Epithelial cell of prostate (primary cell): ENCODE measurements at places on chromosomes 7 and 10.

DNA sequence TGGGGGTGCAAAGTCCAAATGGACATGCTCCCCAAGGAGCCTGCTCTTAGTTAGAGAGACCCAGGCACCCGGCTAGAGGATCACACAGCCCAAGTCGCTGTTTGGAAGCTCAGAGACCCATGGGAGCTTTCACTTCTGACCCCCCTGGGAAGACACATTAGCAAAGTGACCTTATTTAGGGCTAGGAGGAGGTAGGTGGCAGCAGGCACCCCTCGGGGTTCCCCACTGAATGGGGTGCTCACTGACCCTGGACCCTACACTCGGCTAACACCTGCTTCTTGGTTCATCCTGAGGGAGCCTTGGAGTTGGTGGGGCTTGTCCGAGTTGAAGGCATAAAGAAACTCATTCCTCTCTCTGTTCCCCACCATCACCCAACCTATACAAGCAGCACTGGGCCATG lies 27.1 kb upstream of the HABP2 start:
- DNase-seq = no peak

GRCh38 chr10:112899391-112900065 lies 50.5 kb upstream of the TCF7L2 start:
- no peak for DNase-seq

- DNase-seq = no peak
These were observed 70.6 kb downstream of the ZPBP start for GRCh38 chr7:50022451-50022850.

- DNase-seq = no peak
These were observed 5.9 kb downstream of the ADK start for GRCh38 chr10:74156919-74157289.

DNA sequence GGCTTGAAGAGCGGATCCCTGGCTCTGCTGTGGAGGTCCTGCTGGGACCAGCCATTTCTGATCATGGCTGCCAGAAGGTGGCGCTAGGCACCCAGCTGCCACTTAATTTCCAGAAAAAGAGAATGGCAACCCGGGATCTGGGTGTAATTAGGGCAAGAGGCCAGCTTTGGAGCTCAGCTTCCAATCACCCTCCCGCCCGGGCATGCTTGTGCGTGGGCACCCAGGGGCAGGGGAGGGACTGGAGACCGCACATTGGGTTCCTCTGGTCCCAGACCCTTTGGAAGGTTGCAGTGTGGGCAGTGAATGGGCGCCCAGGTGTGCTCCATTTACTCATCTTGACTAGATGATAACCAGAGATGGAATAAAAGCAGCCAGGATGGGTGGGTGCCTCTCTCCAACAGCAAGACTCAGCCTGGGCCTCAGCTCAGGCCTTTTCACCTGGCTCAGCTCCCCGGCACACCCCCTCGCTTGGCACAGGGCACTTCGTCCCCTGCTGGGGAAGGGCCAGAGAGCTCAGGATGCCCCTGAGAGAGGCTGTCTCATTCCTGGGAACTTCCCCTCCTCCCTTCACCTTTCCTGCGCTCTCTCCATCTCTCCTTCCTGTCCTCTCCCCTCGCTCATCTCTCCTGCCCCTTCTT lies 14.7 kb downstream of the FAM241B start:
- no peak for DNase-seq

DNA sequence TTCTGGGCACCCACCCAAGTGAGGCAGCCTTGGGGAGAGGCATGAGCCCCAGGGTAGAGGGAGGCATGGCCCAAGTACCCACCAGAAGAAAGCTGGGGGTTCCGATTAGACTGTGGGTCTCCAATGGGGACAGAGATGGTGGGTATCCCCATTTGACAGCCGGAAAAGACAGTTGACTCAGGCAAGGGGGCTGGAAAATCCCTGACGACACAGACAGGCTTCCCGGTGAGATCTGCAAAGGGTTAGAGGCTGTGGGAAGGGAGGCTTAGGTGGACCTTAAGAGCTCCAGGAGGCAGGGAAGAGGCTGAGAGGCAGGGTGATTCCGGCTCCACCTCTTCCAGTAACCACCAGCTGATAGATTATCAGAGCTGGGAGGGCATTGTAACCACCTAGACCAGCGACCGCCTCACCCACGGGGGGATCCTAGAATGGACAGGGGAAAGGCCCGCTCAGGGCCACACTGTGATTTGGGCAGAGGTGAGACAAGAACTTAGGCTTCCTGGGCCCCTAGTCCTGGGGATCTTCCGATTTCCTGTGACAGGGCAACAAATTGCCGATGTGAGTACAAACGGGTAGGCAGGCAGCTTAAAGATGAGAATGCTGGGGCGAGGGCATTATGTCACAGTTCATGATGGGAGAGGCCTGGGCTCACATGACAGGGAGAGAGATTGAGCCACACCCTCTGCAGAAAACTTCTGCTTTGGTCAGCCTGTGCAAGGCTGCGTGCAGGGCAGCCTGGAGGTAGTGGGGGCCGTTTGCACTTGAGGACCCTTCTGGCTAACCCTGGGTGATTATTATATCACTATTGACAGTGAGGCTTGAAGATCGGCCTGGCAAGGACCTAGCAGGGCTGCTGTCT lies 5.4 kb downstream of the TBATA start:
- DNase-seq = no peak

DNA sequence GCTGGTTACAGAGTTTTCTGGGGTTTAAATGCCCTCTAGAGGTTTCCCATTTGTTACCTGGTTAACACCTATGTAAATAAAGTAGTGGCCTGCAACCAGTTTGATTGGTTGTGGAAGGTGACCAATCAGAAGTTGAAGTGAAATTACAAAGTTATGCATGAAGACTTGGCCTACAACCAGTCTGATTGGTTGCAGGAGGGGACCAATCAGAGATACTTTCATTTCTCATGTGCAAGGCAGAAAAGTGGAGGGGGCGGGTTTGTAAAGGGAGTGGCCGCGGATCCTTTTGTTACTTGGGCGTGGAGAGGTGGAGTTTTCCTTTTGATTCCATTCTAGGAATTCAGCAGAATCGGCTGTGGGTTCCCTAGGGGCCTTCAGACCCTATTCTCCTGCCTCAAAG lies 80.8 kb downstream of the SEC23IP start:
- no peak for DNase-seq

DNA sequence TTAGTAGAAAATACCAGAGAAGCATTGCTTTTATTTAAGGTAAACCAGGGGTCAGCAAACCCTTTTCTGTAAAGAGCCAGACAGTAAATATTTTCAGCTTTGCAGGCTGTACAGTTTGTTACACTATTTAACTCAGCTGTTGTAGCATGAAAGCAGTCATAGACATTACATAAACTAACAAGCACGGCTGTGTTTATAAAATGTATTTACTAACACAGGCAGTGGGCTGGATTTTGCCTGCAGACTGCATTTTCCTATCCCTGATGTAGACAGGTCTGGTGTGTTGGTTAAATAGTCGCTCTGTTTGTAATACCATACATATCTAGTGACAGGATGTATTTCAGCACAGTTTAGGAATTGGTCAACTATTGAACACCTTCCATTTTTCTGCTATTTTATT lies 129.3 kb downstream of the ST7 start:
- DNase-seq = no peak

GRCh38 chr7:123847868-123848267 lies 2.9 kb downstream of the HYAL4 start:
- no peak for DNase-seq

GRCh38 chr10:35768011-35768410 lies 125.9 kb upstream of the FZD8 start:
- DNase-seq = no peak

GRCh38 chr7:43517464-43517863 lies 65.4 kb upstream of the STK17A start:
- no peak for DNase-seq

DNA sequence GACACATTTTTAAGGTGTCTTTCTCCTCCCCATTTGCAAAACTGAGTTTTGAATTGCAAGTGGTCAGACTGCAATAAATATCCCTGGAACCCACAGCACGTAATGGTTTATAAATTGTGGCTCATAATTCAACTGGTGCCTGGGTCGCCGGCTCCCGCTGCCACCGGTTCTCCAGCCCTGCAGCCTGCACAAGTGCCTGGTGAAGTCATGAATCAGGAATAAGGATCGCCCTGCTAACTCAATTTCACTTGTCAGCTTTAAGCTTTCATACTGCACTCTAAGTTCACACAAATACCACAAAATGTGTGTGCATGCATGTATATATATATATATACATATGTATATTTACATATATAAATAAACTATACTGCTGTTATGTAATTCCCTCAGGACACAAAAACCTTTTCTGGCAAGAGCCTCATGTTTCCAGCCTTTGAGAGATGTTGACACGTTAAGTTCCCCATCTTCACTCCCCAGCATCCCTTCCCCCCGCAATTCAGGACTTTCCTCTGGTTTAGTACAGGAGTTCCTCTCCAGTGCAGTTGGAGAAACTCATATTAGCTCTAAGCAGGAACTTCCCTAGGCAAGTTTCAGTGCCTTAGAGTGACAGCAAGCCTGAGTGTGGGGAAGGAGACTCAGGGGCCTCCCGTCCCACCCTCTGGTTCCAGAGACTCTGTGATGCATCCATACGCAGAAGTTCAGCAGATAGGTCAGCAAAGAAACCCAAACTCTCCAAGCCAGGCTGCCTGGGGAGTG lies 129.2 kb upstream of the UNC5B start:
- DNase-seq = no peak

GRCh38 chr7:87013840-87014190 lies 45.6 kb downstream of the ELAPOR2 start:
- DNase-seq = no peak

DNA sequence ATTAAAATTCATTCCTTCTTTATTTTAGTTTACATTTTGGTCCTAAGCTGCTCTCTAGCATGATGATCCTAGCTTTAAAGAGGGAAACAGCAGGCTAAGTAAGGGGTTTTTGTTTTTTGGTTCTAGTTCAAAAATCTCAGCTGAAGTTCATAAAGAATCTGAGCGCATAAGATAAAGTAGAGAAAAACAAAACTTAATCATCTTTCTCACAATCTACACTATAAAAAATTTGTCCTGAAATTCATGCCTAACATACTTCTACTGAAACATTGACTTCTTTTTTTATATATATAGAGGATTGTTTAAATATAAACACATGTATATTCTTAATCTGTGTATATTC lies 6.8 kb upstream of the IGF2BP3 start:
- no peak for DNase-seq

GRCh38 chr10:6729071-6729774 lies 149.1 kb upstream of the PRKCQ start:
- DNase-seq = no peak

- no peak for DNase-seq
These were observed 10.1 kb downstream of the FZD9 start for GRCh38 chr7:73443548-73444255.

DNA sequence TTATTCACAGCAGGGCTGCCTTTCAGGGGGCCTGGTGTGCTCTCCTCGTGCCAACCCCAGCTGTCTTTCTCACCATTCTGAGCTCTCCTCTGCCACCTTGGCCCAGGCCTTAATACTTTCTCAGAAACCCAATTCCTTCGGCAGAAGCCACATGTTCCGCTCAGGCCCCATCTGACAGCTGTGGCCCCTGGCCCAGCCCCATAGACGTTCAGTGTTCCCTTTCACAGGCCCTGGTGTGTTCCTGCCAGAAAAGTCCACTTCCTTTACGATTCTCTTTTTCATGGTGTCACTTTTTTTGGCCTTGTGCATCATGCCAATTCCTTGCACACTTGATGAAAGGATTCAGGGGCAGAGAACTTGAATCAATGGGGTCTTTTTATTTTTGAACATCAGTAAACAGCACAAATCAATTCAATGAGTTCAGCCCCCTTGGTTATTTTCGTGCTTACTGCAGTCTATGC lies 15.9 kb upstream of the GPNMB start:
- no peak for DNase-seq
